SK-MEL-5 (cell line): ENCODE measurements at places on chromosomes 16 and 17. TPM values are rescaled to one million over a fixed set of nuclear protein-coding genes. Genes with fewer than 3 reads are reported as not detected.

GRCh38 chr16:57265850-57266530 is 18.5 kb downstream of the PLLP start:
- DNase-seq: no peak

- DNase-seq: no peak
These were observed 4.6 kb downstream of the PRSS8 start for GRCh38 chr16:31130899-31131298.

- DNase-seq: no peak
These were observed 49.9 kb downstream of the BAIAP2 start for GRCh38 chr17:81084680-81085419.

GRCh38 chr16:73848993-73849392 is 447.6 kb upstream of the PSMD7 start:
- peak; percentile 62 for DNase-seq

GRCh38 chr16:81632392-81633146 is 146.5 kb upstream of the PLCG2 start:
- no peak for DNase-seq

The TUBB3 gene
- 208 and 219 TPM in 2 replicates for total RNA-seq
